Cortex of kidney (tissue), 1 donor: ENCODE measurements at places on chromosomes 1 and 21.

- no peak for DNase-seq
These were observed 7.0 kb upstream of the PLEKHA6 start for GRCh38 chr1:204366759-204367158.

GRCh38 chr1:66050123-66050522, 257.4 kb downstream of the PDE4B start:
- DNase-seq, result no peak

GRCh38 chr1:244217711-244218110, 166.6 kb downstream of the ZBTB18 start:
- no peak for DNase-seq

- DNase-seq, result no peak
These were observed 47.0 kb upstream of the RAP1GAP start for GRCh38 chr1:21716169-21716568.

- no peak for DNase-seq
These were observed 221.1 kb downstream of the NPHP4 start for GRCh38 chr1:5770981-5771765.

DNA sequence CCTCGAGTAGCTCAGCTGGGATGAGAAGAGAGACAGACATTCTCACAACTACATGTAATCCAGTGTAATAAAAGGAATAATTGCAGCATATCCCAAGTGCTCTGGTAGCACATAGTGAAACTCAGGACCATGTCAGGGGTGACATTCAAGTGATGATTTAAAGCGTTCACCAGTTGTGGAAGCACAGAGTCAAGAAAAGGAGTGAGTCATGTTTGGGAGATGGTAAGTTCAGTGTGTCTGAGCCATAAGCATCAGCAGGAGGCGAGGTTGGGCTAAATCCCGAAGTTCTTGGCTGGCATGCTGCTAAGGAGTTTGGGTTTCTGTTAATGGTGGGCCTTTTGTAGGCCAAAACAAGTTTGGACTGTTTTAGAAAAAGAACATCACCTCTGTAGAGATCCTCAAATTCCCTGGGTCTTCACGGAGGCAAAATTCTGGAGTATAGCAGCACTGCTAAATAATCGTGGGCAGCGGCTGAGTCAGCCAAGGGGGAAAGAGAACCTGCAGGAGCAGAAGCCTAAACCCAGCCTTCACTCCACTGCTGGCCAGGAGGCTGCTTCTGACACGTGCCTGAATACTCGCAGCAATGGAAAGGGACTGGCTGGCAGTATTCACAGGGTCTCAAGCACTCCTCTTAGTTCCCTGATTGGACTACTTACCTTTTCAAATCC, 7.2 kb upstream of the NHLH1 start:
- DNase-seq, result no peak

- no peak for DNase-seq
These were observed 108.8 kb downstream of the KIF26B start for GRCh38 chr1:245263529-245264095.

- no peak for DNase-seq
These were observed 35.0 kb upstream of the ARHGAP29 start for GRCh38 chr1:94272388-94272787.

DNA sequence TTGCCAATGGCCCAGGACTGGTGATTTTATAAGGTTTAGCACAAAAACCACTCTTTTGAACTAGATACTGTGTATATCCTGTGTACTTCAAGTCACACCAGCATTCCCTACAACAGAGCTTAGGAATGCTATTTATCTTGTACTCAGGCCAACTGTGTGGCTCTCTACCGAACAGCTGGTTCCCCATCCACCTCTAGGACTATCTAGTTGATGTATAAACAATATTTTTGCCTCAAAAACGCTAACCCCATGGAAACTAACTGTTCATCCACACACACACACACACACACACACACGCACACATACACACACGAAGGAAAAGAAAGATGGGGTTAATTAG, 28.7 kb upstream of the SLC45A3 start:
- no peak for DNase-seq

- DNase-seq, result no peak
These were observed 432.3 kb downstream of the DPYD start for GRCh38 chr1:97488530-97488929.

DNA sequence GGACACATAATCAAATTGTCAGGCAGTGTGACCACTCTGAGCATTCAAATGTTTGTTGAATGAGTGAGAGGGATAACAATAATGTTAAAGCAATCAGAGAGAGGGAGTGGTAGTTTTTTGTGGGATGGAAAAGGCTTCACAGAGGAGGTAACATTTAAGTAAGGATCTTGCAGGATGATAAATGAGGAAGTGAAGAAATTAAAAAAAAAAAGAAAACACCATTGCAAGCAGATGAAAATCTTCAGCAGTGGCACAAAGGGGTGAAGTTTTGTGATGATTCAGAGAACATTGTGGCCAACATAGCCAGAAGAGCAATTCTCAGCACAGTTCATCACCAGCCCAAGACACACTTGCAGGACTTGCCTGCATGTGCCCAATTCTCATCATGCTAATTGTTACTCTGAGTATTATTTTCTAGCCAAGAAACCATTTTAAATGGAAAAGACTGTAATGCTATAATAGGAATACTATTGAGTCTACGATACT, 35.0 kb downstream of the OVGP1 start:
- DNase-seq, result no peak

GRCh38 chr1:59150577-59151386, 146.1 kb upstream of the FGGY start:
- DNase-seq, result no peak

DNA sequence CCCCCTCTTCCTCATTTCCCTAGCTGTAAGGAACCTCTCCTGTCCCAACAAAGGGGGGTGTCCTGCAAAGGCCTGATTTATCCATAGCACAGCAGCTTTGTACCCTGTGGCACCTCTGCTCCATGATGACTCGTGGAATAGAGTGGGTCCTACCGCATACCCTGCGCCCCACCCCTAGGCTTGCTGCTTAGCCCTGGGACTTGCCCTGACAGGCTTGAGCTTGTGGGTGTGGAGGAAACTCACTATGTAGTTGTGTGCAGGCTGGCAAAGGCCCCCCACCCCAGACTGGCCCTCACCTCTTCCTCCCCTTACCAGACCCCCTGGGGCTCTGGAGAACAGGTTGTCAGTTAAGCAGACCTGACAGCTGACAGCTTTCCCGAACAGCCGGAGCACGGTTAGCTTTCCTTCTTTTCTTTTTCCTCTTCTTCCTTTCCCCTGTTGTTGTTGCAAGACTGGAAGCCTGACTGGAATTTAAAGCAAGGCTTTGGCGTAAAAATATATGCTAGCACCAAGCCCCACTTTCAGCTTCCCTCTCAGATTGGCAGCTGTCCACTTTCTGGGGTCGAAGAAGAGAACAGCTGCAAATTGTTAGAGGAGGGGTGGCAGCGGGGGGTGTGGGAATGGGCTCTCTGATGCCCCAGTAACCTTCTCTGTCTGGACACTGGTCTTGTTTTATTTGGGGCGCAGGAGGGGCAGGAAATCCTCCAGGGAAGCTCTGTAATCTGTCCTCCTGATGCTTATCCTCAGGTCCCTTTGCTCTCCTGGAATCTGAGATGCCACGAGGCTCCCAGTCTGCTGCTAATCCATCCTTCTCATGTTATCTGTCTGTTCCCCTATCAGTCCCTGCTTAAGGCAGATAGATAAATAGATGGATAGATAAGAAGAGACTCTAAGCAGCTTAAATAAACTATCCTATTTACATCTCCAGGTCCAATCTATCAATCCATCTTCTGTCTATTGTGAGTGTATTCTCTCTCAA, 134.6 kb downstream of the BRINP2 start:
- DNase-seq, result no peak

DNA sequence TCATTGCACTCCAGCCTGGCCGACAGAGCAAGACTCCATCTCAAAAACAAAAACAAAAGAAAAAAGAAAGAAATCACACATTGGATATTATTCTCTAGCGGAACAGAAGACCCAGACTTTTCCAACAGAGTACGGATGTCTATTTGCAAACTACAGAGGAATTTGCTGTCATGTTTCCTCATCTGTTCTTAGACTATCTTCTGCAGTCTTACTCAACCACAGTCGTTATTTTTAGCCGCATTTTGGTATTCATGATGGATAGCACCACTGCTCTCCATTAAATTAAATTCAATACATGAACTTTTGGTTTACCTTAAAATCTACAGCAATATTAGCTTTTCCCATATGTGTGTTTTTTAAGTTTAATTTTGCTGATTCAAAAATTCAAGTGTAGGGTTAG, 14.2 kb upstream of the HEATR1 start:
- DNase-seq, result no peak

DNA sequence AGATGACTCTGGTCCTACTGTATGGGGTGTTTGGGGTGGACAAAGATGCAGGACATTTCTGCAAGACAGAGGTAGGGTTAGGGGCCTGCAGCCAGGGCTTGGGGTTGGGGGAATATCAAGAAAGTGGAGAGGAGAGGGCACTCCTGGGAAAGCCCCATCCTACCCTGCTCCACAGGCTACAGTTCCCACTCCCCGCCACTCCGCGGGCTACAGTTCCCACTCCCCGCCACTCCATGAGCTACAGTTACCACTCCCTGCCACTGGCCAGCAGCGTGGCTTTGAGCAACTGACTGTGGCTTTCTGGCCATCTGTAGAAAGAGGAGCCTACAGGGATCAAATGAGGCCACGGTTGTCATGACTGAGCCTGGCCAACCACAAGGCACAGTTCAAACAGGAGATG, 93.8 kb upstream of the GRIK3 start:
- no peak for DNase-seq

DNA sequence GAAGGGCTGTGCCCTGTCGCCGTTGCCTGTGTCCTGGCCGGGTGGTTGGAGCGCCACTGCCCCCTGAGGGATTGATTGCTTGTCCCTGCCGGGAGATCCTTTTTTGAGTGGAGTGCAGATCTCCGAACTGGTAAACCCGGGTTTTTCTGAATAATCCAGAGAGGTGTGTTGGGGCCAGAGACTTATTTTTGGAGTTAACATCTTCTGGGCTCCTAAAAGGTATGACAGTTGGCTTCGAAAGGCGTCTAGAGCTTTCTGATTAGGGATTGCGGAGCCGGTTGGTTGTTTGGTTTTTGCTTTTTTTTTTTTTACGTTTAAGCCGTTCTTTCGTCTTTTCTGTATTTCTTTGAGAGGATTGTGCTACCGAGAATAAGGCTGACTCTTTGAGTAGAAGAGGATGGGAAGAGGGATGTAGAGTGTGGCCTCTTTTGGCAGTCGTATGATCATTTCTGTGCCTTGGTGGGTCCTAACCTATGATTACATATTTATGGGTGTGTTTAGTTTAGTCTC, 756 bp downstream of the RLF start:
- no peak for DNase-seq

GRCh38 chr1:63858153-63858552, 84.3 kb downstream of the ROR1 start:
- DNase-seq, result no peak

- DNase-seq, result no peak
These were observed 43.5 kb downstream of the PLA2G4A start for GRCh38 chr1:186872291-186872690.

- no peak for DNase-seq
These were observed 401.2 kb upstream of the PROX1 start for GRCh38 chr1:213586587-213586972.

GRCh38 chr21:34594566-34595234, 20.2 kb downstream of the RCAN1 start:
- DNase-seq, result no peak

- DNase-seq, result no peak
These were observed 29.8 kb downstream of the SLC30A1 start for GRCh38 chr1:211549092-211549711.

DNA sequence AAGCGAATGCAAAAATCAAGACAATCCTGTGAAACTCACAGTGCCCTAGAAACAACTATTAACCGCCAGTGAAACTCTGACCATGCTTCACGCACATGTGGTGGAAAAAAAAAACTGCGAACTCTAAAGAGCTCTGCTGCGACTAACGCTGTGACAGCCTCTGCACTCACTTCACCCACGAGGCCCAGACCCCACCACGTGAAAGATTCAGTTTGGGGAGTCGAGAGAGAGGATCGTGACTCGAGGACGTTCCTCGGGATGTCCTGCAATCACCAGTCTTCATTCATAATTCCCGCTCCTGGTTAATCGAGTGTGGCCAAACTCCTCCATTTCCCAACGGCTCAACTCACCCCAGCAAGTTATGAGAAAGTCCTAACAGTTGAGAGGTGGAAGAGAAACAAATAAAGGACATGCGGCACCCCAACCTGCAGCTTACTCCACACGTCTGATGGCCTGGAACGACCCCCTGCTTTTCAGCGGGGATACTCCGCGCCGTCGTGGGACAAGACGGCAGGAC, 1.1 kb downstream of the SERBP1 start:
- no peak for DNase-seq

GRCh38 chr1:57839526-57839925, 415.7 kb upstream of the DAB1 start:
- no peak for DNase-seq

GRCh38 chr1:234856845-234857245, 246.9 kb upstream of the IRF2BP2 start:
- no peak for DNase-seq

DNA sequence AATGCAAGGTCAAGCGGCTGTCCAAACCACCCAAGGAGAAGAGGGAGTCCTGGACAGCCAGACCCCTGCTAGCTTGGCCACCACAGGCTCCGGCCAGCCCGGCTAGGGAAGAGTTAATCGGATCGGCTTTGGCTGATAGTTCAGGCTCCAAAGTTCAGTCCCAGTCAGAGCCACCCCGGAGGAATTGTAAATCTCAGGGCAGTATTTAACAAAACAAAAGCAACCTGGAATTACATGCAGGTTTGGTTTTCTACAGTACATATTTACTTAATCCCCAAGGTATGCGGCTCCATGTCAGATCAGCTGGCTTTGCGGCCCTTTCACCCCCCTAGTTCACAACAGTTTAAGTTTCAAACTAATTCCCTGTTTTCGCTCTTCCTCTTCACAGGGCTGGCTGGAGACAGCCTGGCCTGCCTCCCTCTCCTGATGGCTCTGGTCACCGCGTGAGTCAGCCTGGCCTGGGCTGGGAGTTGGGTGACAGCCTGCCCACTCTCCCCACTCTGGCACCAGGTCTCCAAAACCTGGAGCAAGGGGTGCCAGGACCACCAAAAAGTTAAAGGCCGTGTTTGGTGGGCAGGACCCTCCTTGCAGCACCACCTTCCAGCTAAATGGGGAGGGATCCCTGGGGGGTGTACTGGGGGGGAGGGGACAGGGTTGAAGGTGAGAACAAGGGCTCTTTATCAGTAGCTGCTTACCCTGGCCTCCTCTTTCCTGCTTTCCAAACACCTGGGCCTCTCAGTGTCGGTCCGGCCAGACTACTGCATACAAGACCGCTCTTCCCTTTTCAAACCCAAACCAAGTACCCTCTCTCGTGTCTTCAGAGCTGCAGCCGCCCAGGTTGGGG, 1.9 kb downstream of the DHRS3 start:
- DNase-seq, result no peak

- DNase-seq, result no peak
These were observed 80.4 kb upstream of the LPGAT1 start for GRCh38 chr1:211910913-211911485.

GRCh38 chr1:156704166-156704711, 1.1 kb downstream of the CRABP2 start:
- no peak for DNase-seq

GRCh38 chr1:109137958-109138357, 24.0 kb downstream of the ELAPOR1 start:
- DNase-seq, result no peak

- no peak for DNase-seq
These were observed 1.1 kb downstream of the SLC27A3 start for GRCh38 chr1:153776352-153776751.
